ENCODE measurements at places on chromosomes 5 and 9.

DNA sequence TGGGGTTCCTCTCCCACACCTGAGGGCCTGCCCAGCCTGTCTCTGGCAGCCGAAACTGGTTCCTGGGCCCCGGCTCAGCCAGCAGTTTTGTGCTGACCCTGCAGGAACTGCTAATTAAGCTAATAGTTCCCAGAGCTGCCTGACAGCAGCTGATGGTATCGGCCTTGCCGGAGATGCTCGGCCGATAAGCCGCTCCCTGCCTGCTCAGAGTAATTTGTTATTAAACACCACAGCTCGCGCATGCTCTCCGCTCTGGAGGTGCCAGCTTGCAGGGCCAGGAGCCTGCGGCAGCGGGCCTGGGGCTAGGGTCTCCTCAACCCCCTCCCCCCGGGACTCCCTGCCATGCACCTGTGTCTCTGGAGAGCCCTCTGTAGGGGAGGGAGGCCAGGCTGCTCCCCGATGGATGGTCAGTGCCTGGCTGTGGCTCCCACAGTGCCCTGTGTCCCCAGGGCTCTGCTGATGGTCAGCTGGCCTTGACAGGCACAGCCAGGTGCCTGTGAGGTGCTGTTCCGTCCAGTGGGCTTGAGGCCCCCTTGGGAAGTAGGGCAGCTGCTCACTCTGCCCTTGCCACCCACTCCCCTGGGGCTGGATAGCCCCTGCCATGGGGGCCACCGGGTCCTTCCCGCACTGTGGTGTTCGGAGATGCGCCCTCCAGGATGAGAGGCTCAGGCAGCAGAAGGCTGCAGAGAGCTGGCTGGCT is 41.7 kb downstream of the RXRA start:
- no peak for DNase-seq

- no peak for DNase-seq
Measured at GRCh38 chr9:117135501-117136098, 279.3 kb downstream of the ASTN2 start.

- no peak for DNase-seq
Measured at GRCh38 chr9:16417161-16417560, 453.3 kb downstream of the BNC2 start.

DNA sequence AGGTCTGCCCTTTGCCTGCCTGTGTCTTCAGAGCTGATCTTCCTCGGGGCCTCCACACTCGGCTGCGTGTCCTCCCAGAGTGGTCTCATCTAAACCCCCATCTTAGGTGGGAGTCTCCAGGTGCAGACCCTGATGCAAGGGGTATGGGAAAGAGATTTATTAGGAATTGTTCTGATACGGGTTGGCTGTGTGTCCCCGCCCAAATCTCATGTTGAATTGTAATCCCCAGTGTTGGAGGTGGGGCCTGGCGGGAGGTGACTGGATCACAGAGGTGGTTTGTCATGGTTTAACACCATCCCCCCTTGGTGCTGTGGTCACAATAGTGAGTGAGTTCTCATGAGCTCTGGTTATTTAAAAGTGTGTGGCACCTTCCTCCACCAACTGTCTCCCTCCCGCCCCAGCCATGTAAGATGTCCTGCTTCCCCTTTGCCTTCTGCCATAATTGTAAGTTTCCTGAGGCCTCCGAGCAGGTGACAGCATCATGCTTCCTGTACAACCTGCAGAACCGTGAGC is 208.4 kb downstream of the AOPEP start:
- DNase-seq = no peak
